ENCODE measurements at places on chromosomes 16 and 17. TPM values are rescaled to one million over a fixed set of nuclear protein-coding genes. Genes with fewer than 3 reads are reported as not detected.

UTS2R gene
- total RNA-seq, result not detected

SETD1A gene
- total RNA-seq, result 0.54 TPM

CSF3 gene
- total RNA-seq, result not detected

PPP1R27 gene
- not detected for total RNA-seq

CHMP6 gene
- total RNA-seq, result 5.0 TPM

CCDC200 gene
- total RNA-seq, result not detected

HIC1 gene
- total RNA-seq, result 10.4 TPM

CCL17 gene
- not detected for total RNA-seq

CD7 gene
- not detected for total RNA-seq

KRT20 gene
- total RNA-seq, result not detected

Measured in IMR-90 (cell line).